ENCODE measurements at places on chromosomes 4 and X. TPM values are rescaled to one million over a fixed set of nuclear protein-coding genes. Genes with fewer than 3 reads are reported as not detected.

Gene ERCC6L
- total RNA-seq, result 0.11 TPM

DNA sequence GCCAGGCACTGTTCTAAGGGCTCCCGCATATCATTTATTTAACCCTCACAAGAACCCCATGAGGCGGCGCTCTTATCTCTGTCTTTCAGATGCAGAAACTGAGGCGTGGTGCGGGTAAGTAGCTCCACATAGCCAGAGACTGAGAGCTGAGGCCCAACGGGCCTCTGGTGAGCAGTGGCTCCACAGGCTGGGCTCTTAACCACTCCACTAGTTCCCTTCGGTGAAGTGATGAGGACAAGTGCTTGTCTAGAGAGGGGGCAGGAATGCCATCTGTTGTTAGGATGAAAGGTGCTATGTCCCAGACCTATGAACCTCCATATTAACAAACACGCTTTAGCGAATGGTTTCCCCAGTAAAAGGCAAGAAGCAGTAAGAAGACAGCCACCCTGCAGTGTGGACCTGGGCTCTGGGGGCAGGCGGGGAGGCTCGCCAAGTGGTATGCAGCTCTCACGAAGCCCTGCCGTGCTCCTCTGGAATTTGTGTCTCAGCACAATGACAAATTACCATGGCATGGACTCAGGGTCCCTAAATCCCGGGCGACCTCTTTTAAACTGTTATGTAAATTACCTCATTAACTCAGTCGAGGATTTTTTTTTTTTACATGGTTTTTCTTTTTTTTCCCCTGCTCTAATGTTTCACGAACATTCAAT is 20.9 kb upstream of the S100G start:
- no peak for DNase-seq

DNA sequence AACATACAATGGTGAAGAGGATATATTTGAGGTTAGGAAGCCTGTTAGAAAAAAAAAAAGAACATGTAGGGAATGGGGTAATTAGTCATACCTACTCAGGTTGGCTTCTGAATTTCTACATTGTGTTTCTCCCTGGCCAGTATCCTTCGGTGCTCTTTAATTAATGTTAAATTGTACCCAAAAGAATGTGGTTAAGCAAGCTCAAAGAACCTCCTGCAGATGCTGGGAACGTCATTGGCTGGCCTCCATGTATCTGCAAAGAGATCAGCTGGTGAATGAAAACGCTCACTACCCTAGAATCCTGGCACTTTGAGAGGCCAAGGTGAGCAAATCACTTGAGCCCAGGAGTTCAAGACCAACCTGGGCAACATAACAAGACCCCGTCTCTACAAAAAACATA is 942.3 kb upstream of the PRKX start:
- DNase-seq, result no peak

Gene EVC
- total RNA-seq, result 48.9 TPM

Gene NBDY
- total RNA-seq, result 43.3 TPM

- DNase-seq, result no peak
Observed at GRCh38 chrX:16771483-16772398, 14.5 kb upstream of the TXLNG start.

Gene FHL1
- 89.5 TPM for total RNA-seq
